ENCODE measurements at places on chromosomes 2 and 18.
A peak's percentile ranks its signal among the peaks of the same experiment; 100 is the strongest.

- DNase-seq: no peak
Observed at GRCh38 chr18:48116873-48117630, 186.6 kb upstream of the SMAD2 start.

- DNase-seq: peak; percentile 23
Observed at GRCh38 chr2:70620020-70620419, 66.4 kb upstream of the TGFA start.

GRCh38 chr2:166841679-166842078 is 46.6 kb upstream of the XIRP2 start:
- DNase-seq: no peak

DNA sequence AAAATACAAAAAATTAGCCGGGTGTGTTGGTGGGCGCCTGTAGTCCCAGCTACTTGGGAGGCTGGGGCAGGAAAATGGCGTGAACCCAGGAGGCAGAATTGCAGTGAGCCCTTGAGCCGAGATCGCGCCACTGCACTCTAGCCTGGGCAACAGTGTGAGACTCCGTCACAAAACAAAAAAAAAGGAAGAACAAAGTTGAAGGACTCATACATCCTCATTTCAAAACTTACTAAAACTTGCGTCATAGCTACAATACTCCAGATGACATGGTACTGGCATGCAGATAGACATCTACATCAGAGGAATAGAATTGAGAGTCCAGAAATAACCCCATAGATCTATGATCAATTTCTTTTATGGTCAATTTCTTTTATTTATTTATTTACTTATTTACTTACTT is 13.6 kb upstream of the CYP27C1 start:
- no peak for DNase-seq

DNA sequence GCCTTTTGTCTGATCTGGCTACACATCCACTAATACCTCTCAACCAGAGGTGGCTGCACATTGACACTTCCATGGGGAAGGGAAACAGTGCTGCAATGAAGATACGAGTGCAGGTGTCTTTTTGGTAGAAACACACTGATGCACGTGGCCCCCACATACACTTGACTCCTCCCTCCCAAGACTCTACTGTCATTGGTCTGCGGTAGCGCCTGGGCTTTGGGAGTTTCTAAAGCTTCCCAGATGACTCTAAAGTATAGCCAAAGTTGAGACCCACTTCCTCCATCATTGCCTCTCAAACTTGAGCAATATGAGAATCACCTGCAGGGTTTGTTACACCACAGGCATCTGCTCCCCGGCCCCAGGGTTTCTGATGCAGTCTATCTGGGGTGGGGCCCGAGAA is 11.0 kb downstream of the SLC14A1 start:
- no peak for DNase-seq

DNA sequence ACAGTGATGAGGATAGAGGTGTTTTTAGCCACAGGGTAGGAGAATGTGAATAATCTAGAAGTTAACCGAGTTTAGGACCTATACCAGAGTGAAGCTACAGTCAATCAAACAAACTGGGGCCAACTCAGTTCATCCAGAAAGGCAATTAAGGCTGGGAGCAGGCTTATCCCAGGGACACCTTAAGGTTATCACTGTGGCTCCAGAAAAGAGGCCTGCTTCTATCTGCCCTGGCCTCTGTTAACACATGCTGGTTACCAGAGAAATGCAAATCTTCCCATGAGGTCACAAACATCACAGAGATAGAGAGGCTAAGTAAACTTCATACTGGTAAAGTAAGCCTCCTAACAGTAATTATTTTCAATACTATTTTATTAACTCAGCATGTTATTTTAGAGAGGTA is 93.2 kb upstream of the GRB14 start:
- DNase-seq: peak; percentile 34

GRCh38 chr2:24117902-24118301 is 5.2 kb downstream of the PFN4 start:
- peak; percentile 23 for DNase-seq

DNA sequence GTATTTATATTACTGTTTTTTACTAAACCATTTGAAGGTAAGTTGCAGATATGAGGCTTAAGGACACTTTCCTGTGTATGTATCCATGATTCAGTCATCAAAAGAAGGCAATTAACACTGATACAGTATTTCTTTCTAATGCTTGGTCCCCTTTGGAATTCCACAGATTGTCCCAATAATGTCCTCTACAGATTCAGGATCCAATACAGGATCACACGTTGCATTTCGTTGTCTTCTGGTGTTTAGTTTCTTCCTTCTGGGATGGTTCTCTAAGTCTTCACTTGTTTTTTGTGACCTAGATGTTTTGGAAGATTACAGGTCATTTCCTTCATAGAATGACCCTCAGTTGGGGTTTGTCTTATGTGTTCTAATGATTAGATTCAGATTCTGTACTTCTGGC is 40.0 kb downstream of the NPAS2 start:
- no peak for DNase-seq
